D721Med (cell line): ENCODE measurements at places on chromosomes 16 and 17.

DNA sequence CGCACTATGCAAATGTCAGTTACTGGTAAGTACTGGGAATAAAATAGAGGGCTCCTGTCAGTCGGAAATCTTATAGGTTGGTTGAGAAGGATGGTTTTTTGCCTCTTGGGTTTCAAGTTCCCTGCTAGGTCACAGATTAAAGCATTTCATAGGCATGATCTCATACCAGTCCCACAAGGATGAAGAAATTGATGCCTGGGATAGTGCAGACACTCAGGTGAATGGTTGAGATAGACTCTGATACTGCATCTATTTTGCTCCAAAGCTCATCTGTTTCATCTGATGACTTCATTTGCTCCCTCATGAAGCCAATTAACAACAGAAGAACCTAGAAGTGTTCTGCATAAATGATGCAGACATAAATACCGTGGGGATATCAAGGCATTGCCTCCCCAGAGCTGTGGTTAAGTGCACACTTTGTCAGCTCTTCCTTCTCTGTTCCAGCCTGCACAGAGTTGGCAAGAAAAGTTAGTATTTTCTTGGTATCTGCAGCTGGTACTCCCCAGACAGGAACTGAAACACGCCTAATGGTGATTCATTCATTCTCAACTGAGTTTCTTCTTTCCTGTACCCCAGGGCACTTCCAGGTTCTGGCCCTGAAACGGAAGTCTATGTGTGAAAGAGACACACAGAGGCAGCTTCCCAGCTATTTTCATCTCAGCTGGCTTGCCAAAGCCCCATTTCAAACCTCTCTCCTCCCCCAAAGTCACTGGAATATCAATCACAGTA, 418.3 kb upstream of the SALL1 start:
- no peak for DNase-seq

DNA sequence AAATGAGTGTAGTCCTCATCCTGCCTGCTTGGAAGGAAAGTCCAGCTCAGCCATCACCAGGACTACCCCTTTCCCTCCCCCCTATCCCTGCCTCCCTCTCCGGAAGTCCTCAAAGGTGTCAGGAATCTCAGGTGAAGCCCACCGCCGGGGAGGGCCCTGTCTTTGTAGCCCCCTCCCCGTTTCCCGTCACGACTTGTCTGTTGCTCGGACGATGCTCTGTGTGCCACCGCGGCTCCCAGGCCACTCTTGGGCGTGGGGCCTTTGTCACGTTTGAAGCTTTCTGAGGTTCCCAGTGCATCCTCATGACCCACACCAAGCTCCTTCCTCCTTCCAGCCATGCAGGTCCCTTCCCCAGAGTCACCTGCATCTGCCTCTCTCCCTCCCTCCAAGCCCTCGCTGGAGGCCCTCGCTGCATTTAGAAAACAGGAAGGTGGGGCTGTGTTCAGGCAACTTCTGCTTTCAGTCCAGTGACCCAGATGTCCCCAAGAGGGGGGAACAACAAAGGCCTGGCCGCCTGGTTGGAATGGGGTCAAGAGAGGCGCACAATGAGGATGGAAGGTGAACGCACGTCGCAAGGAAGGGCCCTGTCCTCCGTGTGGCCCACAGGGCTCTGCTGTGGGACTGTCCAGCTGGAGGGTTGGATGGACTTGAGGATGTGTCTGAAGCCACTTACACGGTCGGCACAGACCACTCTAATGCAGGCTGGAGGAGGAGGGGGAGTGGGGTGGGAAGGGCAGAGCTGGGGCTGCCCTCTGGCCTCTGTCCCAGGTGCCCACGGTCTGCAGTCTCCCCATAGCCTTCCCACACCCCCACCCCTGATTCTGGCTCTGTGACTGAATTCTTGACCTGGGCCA, 59.9 kb downstream of the OR1D5 start:
- DNase-seq = no peak

DNA sequence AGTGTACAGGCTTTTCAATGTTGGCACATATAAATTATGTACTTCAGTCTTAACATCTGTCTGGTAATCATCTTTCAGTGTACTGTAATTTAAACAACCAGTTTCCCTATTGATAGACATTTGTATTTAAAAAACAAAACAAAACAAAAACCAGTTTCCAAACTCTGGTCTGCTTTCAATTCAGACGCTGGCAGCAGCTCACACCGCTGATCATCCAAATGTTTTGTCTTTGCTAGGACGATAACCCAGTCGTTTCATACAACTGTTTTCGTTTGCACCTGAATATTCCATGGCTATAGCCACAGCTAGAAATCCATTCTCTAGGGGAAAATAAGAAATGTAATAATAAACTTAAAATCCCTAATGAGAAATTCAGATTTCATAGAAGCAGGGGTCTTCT, 47.8 kb downstream of the RBFOX1 start:
- DNase-seq = no peak

- no peak for DNase-seq
Observed at GRCh38 chr16:52090080-52090479, 456.9 kb downstream of the TOX3 start.

DNA sequence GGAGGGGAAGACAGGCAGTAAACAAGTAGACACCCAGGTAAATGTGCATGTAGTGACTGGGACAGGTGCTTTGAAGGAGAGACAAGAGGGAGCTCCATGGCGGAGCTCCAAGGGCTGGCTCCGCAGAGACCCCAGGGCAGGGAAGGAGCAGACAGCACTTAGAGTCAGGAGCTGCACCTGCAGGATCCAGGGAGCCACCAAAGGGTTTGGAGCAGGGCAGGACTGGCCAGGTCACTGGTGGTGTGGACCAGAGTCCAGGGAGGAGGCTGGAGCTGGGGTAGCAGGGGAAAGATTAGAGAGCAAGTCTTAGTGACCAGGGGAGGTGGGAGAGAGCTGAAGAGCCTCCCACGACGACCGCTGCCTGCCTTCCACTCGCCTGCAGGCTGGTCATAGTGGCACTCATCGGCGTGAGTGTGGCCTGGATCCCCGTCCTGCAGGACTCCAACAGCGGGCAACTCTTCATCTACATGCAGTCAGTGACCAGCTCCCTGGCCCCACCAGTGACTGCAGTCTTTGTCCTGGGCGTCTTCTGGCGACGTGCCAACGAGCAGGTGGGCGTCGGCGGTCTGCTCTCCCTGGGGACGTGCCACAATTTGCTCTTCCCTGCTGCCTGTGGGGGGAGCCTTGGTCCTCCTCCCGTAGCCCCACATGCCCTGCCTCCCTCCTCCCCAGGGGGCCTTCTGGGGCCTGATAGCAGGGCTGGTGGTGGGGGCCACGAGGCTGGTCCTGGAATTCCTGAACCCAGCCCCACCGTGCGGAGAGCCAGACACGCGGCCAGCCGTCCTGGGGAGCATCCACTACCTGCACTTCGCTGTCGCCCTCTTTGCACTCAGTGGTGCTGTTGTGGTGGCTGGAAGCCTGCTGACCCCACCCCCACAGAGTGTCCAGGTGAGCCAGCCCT, 14.7 kb upstream of the FAM83G start:
- DNase-seq = no peak

- DNase-seq = no peak
Observed at GRCh38 chr17:65182233-65182632, 45.1 kb downstream of the RGS9 start.

GRCh38 chr17:17672453-17673368, 8.5 kb upstream of the RAI1 start:
- no peak for DNase-seq

GRCh38 chr16:17229766-17230165, 241.0 kb downstream of the XYLT1 start:
- DNase-seq = no peak

DNA sequence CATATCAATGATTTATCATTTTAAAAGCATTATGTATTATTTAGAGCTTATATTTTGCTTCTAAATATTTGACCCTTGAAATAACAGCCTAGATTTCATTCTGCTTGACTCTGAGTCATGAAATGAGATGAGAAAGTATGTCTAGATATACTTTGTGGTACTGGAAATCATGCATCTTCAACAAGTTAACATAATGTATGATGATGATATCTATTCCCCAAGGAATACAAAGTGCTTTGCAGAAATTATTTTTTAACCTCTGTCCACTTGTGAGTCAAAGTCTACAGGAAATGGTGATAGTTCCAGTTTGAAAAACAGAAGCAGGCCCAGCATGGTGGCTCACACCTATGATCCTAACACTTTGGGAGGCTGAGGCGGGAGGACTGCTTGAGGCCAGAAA, 36.1 kb downstream of the GOSR1 start:
- no peak for DNase-seq

DNA sequence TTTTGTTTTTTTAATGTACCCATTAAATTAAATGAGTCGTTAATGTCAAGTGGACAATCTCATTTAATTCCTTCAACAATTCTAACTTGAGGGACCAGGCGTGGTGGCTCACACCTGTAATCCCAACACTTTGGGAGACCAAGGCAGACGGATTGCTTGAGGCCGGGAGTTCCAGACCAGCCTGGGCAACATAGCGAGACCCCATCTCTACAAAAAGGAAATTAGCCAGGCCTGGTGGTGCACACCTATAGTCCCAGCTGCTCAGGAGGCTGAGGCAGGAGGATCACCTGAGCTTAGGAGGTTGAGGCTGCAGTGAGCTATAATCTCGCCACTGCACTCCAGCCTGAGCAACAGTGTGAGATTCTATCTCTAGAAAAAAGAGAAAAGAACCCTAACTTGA, 20.7 kb upstream of the GSG1L start:
- no peak for DNase-seq

GRCh38 chr17:1203111-1203966, 23.6 kb upstream of the ABR start:
- no peak for DNase-seq

GRCh38 chr16:931626-932500, 38.9 kb downstream of the LMF1 start:
- DNase-seq = no peak

DNA sequence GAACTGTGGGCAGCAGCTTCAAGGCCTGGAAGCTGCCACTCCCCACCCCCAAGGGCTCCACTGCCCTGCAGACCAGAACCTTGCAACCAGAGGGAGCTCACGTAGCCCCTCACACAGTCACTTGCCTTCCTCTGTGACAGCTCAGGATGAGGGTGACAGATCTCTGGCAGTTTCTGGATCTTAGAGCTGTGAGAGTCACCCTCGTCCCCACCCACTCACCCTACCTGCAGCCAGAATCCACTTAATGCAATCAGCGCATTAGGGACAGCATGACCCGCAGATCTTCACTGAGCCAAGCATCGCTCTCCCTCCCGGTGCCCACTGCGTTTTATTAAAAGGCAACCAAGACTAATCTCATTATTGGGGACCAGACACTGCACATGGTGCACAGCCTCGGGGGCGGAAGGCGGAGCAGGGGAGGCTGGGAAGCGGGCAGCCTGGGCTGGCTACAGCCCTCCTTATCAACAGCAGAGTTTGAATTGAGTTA, 3.5 kb downstream of the CYB561 start:
- peak; percentile 76 for DNase-seq

- no peak for DNase-seq
Observed at GRCh38 chr17:38658741-38659345, 15.9 kb downstream of the EPOP start.

DNA sequence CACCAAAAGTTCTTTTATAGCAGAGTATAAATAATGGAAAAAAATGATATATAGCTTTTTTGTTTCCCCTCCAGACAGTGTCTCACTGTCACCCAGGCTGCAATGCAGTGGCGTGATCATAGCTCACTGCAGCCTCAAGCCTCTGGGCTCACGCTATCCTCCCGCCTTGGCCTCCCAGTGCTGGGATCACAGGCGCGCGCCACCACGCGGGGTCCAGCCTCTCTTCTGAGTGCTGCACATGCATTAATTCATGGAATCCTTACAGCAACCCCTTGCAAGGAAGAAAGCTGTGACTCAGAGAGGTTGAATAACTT, 18.0 kb upstream of the ZNF629 start:
- no peak for DNase-seq

- DNase-seq = peak; percentile 89
Observed at GRCh38 chr17:79009397-79010303, at the start of gene CANT1. TSS of gene CANT1 (minus strand) at chr17:79009764. CDS start at chr17:78997622, 12,142 bp downstream.

DNA sequence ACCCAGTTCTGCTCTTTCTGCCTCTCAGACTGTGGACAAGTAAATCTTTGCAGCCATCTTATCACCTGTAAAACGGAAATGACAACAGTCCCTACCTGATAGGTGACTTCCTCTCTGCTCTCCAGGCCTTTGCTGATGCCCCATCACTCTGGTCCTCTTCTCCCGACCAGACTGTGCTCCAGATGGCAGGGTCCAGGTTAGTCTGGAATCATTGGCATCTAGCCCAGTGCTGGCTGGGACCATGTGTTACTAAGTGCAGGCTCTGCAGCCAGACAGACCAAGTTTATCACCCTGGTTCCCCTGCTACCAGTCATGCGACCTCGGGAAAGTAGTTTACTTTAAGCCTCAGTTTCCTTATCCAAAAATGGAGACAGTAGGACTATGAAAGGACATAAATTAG, 1.8 kb upstream of the NUBP1 start:
- no peak for DNase-seq

DNA sequence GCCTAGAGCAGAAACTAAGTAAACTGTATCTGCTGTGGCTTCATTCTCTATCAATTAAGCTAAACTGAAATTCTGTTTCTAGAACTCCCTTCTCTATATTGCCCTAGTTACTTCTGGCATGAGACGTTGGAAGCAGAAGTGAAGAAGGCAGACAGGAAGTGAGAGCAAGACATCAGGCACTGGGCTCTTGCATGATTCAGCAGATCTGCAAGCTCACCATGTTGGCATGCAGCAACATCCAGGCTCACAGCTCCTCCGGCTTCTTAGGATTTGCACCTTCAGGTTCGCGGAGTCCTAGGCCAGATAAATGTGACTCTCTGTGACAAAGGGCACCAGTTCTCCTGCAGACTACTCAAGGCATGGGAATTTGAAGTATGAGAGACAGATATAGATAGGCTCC, 148.3 kb downstream of the CDH8 start:
- no peak for DNase-seq

- DNase-seq = no peak
Observed at GRCh38 chr16:14667347-14668266, 26.5 kb downstream of the PLA2G10 start.

DNA sequence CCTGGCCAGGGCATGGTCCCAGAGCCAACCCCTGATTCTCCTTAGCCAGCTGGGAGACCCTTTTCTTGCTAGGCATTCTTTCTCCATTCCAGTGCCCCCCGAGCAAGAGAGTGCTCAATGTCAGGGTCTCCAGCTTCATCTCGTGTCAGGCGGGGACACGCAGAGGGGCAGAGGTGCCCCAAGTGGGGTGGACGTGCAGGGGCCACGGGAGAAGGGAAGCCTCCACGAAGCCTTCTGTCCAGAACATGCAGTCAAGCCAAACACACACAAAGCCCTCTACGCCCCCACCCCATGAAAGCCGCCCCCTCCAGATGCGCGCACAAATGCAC, 852 bp downstream of the GPR139 start:
- no peak for DNase-seq

DNA sequence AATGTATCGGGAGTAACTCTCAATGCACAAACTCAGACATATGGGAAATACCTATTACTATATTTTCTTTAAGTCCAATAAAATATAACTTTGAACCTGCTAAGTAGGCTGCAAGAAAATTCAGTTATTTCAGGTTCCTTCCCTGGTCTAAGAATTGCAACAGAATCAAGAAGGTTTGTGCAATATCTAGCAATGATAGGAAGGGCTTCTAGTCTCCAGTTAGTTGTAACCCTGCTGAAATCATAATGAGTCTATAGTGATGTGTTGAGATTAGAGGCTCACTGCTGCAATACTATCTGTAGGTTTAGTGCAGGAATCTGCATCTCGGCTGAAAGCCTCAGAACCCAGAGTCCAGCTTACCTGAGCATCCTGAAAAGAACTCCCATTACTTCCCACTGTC, 110.5 kb downstream of the PMP22 start:
- no peak for DNase-seq
